ENCODE measurements at places on chromosomes 11 and 22.

- no peak for DNase-seq
These were observed 39.7 kb downstream of the TIMP3 start for GRCh38 chr22:32841175-32841574.

DNA sequence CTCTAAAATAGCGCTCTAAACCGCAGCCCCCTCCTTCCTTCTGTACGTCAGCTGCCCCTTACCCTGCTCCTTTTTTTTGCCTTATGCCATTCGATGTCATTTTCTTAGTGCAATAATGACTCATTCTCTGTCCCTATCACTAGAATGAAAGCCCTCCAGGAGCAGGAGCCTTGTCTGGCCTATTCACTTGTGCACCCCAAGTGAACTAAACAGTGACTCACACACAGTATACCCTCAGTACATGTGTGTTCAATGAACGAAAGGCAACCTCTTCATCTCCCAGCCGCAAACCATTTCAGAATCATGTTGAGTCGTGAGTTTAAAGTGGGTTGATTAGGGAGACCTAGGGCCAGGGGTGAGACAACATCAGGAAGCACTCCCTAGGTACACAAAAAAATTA lies 50.7 kb upstream of the SPATA19 start:
- DNase-seq: no peak

DNA sequence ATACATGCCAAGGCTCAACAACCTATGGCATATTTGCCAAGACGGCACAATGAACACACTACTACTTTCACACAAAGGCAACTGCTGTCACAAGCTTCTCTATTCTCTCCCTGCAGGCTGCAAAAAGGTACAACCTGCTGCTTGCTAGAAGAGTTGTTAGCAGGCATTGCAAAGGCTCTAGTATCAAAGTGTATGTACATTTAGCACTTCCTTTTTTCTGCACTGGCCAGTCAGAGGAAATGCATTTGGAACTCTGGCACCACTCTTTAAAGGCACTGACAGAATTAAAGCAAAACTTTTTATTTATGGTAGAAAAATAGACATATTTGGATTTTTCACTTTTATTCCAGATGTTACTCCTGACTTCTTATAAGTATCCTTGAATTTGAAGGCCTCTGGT lies 125.9 kb downstream of the CWF19L2 start:
- DNase-seq: no peak

- DNase-seq: peak; percentile 92
These were observed 21.8 kb upstream of the TMEM86A start for GRCh38 chr11:18676803-18677202.

GRCh38 chr11:133910101-133910500 lies 46.7 kb downstream of the IGSF9B start:
- DNase-seq: no peak

DNA sequence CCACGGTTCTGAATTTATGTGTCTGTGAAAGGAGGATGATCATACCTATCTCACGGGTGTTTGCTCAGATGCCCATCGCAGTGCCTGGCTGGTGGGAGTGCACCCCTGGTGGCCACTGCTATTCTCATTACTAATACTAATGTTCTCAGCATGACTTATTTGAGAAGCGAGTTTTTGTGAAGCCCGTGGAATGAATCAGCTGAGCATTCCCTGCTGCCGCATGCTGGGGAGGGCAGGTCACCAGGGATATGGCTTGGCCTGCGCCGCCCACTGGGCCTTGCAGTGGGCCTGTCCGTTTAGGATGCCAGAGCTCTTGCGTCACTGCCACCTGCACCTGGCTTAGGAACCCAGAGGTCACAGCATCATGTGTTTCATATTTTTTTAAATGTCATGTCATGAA lies 16.9 kb downstream of the CTTN start:
- no peak for DNase-seq

- DNase-seq: no peak
These were observed 24.9 kb upstream of the ABTB2 start for GRCh38 chr11:34382532-34383276.

DNA sequence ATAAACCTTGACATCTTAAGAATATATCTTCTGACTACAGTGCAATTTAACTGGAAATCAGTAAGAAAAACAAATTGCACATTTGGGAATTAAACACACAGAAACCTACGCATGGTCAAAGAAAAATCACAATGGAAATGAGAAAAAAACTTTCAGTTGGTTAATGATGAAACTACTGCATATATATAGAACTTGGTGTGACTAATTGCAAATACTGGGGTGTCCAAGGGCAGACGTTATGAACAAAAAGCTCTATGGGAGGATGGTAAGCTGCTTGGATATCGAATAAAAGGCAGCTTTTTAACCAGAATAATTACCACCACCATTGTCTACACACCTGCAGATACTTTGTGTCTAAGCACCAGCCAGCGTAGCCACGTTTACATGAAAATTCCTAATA lies 791 bp downstream of the GDPD4 start:
- DNase-seq: no peak

GRCh38 chr11:65100674-65101350 lies 4.8 kb downstream of the VPS51 start:
- no peak for DNase-seq

DNA sequence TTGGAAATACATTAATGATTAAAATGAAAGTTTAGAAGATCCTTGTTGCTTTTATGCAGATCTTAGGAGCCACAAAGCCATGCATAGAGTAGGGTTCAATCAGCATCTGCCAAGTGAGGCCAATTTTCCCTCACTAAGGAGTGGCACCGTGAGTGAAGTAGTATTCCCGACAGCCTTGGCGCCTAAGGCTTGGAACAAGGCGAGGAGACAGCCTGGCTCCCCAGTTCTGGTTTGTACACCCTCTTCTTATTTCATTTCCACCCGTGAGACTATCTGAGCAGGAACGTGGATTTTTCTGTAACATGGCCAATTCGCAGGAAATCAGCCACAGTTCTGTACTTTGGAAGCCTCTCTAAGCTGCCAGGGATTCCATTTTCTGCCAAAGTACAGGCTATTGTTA lies 22.6 kb downstream of the FADS2 start:
- DNase-seq: no peak

DNA sequence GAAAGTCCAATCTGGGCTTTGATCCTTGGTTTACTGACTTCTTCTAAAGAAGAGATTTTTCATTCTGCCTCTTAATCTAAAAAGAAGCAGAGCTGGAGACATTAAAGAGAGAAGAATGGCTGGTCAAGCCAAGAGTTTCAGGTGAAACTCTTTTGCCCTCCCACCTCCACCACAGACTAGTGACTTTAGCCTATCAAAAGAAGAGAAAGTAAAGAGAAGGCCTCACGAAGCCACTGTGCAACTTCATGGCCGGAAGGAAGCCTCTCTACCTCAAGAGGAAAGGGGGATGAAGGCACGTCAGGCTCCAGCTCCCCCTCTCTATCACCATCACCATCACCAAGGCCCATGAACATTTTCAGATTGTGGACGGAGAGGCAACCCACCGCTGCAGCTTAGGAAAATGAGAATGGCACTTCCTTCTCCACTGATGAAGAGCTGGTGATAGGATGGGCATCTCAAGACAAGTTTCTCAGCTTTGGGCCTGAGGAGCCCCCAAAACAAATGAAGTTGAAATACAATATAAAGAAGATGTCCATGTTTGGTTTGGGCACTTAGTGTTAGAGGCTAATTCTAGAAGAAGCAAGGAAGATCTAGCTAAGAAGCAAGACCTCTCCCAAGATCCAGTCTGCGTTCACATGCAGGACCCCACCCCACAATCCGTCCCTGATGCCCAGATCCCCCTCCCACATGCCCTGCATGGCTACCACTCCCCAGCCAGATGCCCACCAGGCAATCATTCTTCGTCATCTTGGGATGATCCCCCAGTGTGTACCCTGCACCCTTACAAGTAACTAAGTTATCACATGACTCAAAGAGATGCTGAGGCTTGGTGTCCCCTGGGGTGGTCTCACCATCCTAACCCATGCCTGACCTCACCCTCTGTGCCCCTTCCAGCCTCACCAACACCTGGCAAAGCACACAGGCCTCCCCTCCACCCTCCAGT lies 52.6 kb downstream of the IGSF9B start:
- DNase-seq: no peak

DNA sequence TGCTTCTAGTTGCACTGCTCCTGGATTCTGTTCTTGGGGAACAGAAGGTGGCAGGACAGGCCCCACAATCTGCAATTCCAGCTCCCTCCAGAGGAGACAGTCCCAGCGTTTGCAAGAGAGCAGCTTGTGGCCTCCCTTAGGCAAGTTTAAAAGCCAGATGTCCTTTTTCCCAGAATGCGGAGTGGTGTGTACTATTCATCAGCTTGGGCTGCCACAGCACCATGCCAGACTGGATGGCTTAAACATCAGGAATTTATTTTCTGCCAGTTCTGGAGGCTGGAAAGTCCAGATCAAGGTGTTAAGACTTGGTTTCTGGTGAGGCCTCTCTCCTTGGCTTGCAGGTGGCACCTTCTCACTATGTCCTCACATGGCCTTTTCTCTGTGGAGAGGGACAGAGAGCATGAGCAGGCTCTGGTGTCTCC lies 11.7 kb downstream of the MIAT start:
- DNase-seq: no peak

DNA sequence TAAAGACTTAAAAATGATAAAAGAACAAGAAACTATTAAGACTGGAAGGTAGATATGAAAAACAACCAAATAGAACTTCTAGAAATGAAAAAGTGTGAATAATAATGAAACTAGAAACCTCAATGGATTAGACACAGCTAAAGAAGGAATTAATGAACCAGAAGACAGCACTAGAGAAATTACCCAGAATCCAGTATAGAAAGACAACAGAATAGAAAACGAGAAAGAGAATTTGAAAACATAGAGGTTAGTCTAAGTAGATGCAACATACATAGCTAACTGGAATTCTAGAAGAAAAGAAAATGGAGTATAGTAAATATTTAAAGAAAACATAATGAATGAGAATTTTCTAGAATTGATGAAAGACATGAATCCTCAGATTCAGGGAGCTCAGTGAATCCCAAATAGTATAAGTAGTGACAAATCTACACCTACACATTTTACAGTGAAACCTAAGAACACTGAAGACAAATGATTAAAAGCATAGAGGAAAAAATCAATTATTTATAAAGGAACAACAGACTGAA lies 111.9 kb downstream of the PARVA start:
- DNase-seq: no peak

GRCh38 chr22:33018232-33018864 lies 39.8 kb downstream of the SYN3 start:
- DNase-seq: no peak

- peak; percentile 61 for DNase-seq
These were observed at the start of gene CCND1 for GRCh38 chr11:69640995-69641581. Gene CCND1 (plus strand): TSS chr11:69641156. CDS start chr11:69641314, 158 bp downstream.

DNA sequence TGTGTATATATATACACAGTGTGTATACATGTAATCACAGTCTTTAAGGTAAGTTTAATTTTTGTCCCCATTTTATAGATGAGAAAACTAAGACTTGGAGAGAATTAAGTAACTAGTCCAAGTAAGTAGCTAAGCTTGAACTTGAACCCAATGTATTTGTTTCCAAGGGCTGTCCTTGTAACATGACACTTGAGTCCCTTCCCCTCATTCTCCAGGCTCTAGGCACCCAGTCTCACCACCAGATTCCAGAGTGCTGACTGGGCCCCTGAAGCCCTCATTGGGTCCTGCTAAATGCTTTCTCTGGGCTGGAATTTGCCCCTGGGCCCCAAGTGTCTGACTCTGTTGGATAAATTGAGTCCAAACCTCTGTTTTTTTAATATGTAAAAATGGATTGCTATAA lies 45.5 kb downstream of the ADM start:
- DNase-seq: no peak

GRCh38 chr11:104581246-104581980 lies 316.8 kb downstream of the CASP12 start:
- no peak for DNase-seq

GRCh38 chr22:39315389-39315788 lies 4.0 kb downstream of the RPL3 start:
- DNase-seq: no peak

DNA sequence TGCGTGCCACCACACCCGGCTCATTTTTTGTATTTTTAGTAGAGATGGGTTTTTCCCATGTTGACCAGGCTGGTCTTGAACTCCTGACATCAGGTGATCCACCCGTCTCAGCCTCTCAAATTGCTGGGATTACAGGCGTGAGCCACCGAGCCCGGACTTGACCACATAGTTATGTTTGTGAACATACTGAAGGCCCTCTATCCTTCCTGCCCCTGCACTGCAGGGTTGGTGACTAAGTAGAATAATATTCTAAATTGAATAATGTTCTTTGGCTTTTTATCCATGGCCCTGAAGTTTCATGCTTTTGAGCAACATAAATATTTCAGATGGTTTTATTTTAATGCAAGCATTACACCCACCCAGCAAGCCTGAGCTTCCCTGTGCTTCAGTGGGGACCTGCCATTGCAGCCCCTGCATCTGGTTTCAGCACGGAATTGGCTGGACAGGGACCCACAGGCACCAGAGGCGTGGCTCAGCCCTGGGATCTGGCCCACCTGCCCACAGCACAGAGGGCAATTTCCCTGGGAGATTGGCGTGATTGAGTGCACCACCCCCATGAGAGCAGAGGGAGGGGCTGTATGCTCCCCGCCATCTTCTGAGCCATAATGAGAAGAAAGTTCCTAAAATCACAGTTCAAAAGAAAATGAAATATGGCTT lies 460.5 kb downstream of the BRD1 start:
- no peak for DNase-seq

DNA sequence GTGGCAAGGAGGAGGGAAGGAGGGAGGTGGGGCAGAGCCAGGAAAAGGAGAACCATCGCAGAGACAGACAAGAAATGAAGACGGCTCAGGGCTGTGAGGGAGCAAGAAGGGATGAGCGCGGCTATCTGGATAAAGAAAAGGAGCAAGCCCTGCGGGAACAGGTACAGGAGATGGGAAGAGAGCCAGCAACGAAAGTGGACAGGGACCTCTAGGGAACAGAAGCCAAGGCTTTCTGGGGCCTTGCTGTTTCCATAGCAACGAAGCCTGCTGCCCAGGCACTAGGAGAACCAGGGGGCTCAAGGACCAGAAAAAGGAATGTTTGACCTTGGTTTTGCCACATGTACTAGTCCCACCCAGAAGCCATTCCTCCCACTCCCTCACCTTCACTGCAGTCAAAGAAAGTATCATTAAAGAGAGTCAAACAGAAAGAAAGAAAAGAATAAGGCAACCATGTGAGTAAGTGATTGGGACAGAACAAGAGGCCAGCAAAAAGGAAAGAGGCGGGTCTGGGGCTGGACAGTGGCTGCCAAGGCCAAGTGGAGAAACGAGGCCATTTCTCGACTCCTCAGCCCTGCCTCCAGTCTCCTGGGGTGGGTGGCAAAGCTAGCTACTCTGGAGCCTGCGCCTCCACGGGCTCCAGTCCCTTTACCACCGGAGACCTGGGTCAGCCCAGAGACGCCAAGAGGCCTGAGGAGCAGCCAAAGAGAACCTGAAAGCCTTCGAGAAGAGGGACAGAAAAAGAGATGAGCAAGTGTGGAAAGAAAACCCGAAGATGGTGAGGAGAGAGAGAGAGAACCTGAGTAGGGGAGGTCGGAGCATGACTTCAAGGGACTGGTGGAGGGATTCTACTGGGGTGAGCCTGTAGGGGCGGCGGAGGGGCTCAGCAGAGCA lies 35.1 kb downstream of the NRXN2 start:
- no peak for DNase-seq

GRCh38 chr22:34278121-34278520 lies 357.8 kb upstream of the LARGE1 start:
- no peak for DNase-seq
